ENCODE measurements at places on chromosomes 3 and 15.

DNA sequence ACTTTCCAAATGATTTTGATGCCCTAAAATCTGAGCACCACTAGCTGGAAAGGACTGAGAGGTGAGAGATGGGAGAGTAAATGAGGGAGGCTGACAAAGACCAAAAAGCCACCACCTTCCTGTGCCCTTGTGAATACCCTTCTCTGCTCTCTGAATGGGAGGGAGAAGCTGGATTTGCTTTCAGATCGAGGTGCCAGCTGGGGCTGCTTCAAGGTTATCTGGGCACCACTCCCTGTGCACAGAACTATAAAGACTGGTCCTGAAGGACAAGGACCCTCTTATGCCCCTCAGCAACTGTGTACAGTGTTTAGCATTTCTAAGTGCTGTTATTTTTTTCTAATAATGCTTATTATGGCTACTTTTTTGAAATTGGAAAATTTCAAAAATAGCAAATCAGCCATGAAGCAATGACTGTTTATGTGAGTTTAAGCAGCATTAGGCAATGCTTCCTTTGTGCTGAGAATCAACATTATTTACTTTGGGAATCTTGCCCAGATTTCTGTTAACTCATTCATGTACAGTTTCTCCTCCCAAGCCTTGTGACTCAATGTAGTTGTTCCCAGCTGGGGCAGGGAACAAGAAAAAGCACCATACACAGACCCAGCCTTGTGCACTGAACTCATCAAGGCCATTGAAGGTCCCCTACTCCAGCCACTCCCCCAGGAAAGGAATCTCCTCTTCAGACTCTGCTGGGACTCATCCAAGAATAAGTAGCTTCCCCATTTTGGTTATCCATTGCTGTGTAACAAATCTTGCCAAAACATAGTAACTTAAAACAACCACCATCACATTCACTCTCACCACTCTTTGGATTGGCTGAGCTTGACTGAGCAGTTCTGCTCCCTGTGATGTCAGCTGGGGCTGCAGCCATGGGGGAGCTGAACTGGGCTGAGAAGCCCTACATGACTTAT lies 37.3 kb upstream of the CDV3 start:
- no peak for DNase-seq

- no peak for DNase-seq
These were observed 39.0 kb downstream of the RASA2 start for GRCh38 chr3:141525814-141526213.

DNA sequence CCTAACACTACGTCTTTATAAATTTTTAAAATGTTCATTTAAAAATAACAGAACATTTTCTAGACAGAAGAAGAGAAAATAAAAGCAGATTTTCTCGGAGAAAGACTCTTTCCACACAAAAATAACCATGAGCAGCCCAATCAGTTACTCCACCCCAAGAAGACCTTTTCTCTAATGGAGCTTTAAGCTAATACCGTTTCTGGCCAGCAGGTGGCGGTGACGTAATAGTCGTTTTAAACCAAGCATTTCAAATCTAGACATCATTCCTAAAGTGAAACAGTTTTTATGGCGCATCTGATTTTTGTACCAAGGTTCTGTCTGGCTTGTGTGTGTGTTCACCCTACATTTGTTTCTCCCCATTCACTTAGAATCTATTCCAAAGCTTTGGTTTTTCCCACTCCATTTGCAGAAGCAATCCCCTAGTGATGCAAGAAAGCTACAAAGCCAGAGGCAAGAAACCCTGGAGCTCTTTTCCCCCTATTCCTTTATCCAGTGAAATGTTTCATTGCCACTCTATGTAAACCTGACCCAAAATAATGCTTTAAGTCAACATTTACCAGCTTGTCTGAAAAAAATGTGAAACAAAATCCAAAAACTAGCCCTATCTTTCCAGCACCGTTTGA lies 336.7 kb upstream of the IGF1R start:
- peak; percentile 46 for DNase-seq

DNA sequence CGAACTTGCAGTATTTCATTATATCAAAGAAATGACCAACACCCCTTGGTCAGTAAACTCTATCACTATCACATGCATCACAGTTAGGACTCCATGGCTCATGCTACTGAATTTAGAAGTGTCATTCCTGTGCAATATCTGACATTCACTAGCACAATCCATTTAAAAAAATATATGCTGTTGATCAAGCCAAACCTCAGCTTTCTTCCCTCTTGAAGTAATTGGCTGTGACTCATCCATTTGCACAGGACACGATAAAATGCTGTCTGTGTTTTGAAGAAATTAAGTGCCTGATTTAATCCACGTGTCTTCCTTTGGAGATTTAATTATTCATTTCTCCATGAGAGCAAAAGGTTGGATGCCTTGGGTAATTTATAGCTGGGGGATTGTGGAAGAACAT lies 38.9 kb downstream of the CPNE4 start:
- DNase-seq = no peak

DNA sequence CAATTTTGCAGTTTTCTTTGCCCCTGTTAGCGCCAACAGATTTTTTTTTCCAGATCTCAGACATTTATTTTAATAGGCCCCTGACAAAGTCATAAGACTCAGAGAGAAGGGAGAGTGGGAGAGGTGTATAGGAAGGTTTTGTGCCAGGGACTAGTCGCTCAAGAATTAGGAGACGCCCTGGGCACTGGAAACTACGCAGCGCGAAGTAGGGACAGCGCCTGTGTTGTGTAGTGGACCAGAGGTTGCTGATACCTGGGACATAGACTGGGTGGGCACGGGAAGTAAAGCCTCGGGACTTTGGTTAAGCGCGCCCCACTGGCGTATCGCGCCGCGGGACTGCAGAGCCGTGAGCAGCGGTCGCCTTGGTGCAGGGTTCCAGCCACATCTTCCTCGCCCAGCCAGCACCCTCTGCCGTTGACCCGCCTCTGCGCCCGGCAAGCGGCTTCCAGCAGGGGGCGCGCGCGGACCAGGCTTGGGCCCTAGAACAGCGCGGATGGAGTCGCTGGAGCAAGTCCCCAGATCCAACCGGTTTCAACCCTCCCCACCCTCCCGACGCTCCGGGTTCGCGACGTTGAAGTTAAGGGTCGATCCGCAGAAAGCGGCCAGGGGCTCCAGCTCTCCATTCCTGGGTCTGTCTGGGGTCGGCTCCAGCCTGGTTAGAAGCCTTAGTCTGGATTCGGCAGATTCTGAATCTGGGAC lies 3.0 kb upstream of the ISLR2 start:
- DNase-seq = peak; percentile 82

DNA sequence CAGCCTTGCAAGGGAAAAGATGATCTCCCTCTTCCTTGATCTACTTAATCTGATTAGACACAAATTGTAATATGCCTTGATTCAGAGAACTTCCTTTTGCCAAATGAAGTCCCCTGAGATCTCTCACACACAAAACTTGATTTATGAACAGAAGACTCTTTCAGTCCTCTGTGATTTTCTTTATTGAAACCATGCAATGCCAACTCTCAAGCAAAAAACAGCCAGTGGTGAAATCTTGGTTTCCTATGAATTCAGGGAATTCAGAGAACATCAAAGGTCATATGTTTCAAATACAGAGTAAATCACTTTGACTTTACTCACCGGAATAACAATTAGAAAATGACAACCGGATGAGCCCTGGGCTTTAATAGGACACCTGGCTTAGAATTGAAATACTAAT lies 211.7 kb downstream of the ABHD5 start:
- no peak for DNase-seq

DNA sequence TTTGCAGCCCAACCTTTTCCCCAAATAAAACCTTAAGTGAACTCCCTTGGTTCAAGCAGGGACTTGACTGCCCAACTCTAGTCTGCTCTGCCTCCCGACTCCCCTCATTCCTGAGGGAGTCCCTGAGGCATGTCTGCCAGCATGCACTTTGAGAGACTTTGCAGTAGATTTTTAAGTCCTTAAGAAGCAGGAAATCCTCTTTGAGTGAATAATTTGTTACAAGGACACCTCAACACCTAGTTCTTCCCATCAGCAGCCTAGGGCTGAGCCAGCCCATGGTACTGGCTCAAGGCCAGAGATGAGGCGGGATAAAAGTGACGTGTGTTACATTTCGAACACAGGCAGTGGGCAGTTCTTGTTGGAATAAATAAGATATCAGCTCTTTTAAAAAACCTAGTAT lies 204.3 kb upstream of the SLC2A2 start:
- DNase-seq = no peak

- no peak for DNase-seq
These were observed 1076.6 kb downstream of the IGSF11 start for GRCh38 chr3:117958027-117958426.

- DNase-seq = no peak
These were observed 761.0 kb downstream of the ROBO2 start for GRCh38 chr3:77800893-77801292.

- DNase-seq = no peak
These were observed 35.8 kb downstream of the MYH15 start for GRCh38 chr3:108474581-108474980.

- DNase-seq = no peak
These were observed 281.0 kb downstream of the KLF13 start for GRCh38 chr15:31607656-31608055.

All from stimulated activated CD4-positive, alpha-beta T cell treated with anti-CD3 and anti-CD28 coated beads, TNF-alpha, amount 100 ng/mL, for 4 hours (primary cell).